ENCODE measurements at places on chromosomes 2 and 18. TPM values are rescaled to one million over a fixed set of nuclear protein-coding genes. Genes with fewer than 3 reads are reported as not detected.

VIL1 gene
- total RNA-seq, result not detected

TANC1 gene
- total RNA-seq, result 14.3 TPM

KCNS3 gene
- 6.6 TPM for total RNA-seq

MTIF2 gene
- total RNA-seq, result 22.0 TPM

GAD1 gene
- 0.35 TPM for total RNA-seq

SP140 gene
- total RNA-seq, result 0.22 TPM

AQP12B gene
- total RNA-seq, result not detected

CRACDL gene
- 1.6 TPM for total RNA-seq

MAB21L4 gene
- total RNA-seq, result not detected

LOXHD1 gene
- total RNA-seq, result 1.3 TPM

DNA sequence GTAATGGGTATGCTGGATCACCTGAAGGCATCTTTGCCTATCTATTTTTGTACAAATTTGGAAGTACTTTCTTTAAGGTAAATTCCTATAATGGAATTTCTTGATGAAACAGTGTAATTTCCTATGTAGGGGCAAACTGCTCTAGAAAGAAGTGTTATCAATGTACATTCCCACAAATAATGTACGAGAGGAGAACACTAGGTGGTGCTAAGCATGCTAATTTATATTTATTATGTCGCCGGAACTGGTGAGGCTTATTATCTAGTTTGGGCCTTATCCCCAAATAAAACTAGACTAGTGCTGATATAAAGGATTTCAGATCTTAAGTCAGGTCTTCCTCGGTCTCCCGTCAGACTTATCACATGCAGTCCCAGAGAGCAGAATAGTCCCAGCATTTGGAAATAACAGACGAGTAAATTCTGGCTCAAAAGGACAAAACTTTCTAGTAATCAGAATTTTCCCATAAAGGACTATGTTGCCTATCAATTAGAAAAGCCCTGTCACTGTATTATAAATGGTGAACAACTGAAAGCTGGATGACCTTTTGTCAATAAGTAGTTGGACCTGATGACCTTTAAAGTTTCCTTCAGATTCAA is 86.9 kb upstream of the RBBP8 start:
- H3K36me3 ChIP-seq, result no peaks in the 10 kb centered on the region
- no peak overlapping the region for H3K27ac ChIP-seq
- no peaks in the 10 kb centered on the region for H3K4me1 ChIP-seq
- peak; percentile 34 for DNase-seq
- no peaks in the 10 kb centered on the region for H3K27me3 ChIP-seq
- H3K4me3 ChIP-seq, result no peak overlapping the region

DNA sequence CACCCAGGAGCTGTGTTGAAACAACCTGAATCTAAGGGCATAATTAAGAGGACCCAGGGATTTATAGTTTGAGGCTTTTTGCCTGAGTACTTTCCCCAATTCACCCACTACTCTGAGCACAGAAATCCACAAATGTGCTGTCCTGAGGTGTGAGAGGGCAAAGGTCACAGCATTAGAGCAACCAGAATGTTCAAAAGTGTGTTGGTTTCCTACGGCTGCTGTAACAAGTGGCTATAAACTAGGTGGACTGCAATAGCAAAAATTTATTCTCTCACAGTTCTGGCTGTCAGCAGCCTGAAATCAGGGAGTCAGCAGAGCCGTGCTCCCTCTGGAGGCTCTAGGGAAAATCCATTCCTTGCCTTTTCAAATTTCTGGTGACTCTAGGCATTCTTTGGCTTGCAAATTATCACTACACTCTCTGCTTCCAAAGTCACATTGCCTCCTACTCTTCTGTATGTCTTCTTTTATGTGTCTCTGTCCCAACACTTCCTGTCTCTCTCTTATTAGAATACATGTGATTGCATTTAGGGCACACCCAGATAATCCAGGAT is 91.4 kb upstream of the TACR1 start:
- H3K4me1 ChIP-seq, result no peaks in the 10 kb centered on the region
- H3K4me3 ChIP-seq, result no peak overlapping the region
- no peak for DNase-seq
- H3K36me3 ChIP-seq, result no peaks in the 10 kb centered on the region
- H3K27ac ChIP-seq, result no peak overlapping the region

- H3K27ac ChIP-seq, result no peak overlapping the region
- H3K27me3 ChIP-seq, result no peaks in the 10 kb centered on the region
- H3K4me3 ChIP-seq, result no peak overlapping the region
- H3K36me3 ChIP-seq, result peaks cover 4% of the 10 kb centered on the region
- DNase-seq, result no peak
These were observed 334.9 kb upstream of the THUMPD2 start for GRCh38 chr2:40113997-40114396.

DNA sequence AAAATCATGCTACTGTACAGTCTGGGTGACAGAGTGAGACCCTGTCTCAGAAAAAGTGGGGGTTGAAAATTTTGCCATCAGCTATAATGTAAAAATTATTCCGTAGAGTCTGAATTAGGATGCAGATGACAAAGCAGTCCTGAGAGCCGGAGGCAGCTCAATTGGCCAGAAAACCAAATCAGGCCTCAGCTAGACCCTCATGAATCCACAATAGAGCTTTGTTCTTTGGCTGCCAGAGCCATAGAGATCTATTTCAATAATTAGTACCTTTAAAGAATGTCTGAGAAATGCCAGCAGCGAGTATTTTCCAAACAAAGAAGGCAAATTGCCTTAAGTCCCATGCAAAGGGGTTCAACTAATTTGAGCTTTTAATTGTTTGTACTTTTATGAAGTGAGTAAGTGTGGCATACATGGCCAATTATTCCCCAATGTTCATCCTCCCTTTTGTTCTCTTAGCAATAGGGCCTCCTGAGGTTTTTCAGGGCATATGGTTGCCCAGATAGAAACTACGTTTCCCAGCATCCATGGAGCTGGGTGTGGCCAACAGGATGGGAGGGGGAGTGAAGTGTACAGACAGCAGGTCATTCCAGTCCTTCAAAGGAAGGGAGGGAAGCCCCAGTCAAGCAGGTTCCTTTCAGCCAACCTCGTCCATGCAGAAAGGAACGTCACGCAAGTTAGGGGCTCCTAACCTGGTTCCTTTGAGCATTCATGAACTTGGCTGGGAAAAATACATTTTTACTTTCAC is 211.3 kb upstream of the APCDD1 start:
- H3K27me3 ChIP-seq, result peaks cover 2% of the 10 kb centered on the region
- DNase-seq, result no peak
- no peak overlapping the region for H3K27ac ChIP-seq
- no peaks in the 10 kb centered on the region for H3K36me3 ChIP-seq
- no peak overlapping the region for H3K4me3 ChIP-seq

GRCh38 chr2:31274401-31275075 is 40.6 kb downstream of the EHD3 start:
- H3K36me3 ChIP-seq, result no peaks in the 10 kb centered on the region
- DNase-seq, result peak; percentile 22
- H3K27me3 ChIP-seq, result no peaks in the 10 kb centered on the region
- no peak overlapping the region for H3K4me3 ChIP-seq
- H3K4me1 ChIP-seq, result peaks cover 6% of the 10 kb centered on the region
- H3K27ac ChIP-seq, result no peak overlapping the region

DNA sequence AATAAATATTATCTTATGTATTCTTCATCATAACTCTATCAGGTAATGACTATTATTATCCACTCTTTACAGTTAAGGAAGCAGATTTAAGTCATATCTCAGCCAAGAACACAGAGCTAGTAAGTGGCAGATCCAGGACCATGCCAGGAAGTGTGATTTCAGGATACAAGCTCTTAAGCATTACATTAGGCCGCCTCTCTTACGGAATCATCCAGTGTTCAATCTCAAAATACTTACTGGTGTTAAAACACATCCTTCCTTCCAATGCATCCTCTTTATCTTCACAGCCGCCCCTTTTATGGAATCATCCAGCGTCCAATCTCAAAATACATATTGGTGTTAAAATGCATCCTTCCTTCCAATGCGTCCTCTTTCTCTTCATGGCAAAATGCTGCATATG is 14.7 kb upstream of the RGPD4 start:
- H3K27ac ChIP-seq, result no peak overlapping the region
- peaks cover 11% of the 10 kb centered on the region for H3K4me1 ChIP-seq
- no peak for DNase-seq
- H3K4me3 ChIP-seq, result no peak overlapping the region

- H3K4me1 ChIP-seq, result peaks cover 4% of the 10 kb centered on the region
- H3K36me3 ChIP-seq, result no peaks in the 10 kb centered on the region
- no peak overlapping the region for H3K4me3 ChIP-seq
- H3K27ac ChIP-seq, result no peak overlapping the region
These were observed 224.8 kb downstream of the NUP35 start for GRCh38 chr2:183349091-183349490.

GRCh38 chr2:122032264-122032645 is 276.8 kb downstream of the TSN start:
- H3K36me3 ChIP-seq, result no peaks in the 10 kb centered on the region
- DNase-seq, result no peak
- H3K4me3 ChIP-seq, result no peak overlapping the region
- H3K27ac ChIP-seq, result no peak overlapping the region
- no peaks in the 10 kb centered on the region for H3K4me1 ChIP-seq

GRCh38 chr2:151695778-151696177 is 38.5 kb downstream of the NEB start:
- no peak overlapping the region for H3K27ac ChIP-seq
- no peak overlapping the region for H3K4me3 ChIP-seq

GRCh38 chr2:128416806-128417205 is 98.1 kb upstream of the HS6ST1 start:
- H3K36me3 ChIP-seq, result no peaks in the 10 kb centered on the region
- no peaks in the 10 kb centered on the region for H3K4me1 ChIP-seq
- H3K27ac ChIP-seq, result no peak overlapping the region
- no peak overlapping the region for H3K4me3 ChIP-seq

GRCh38 chr2:71923887-71924533 is 223.7 kb downstream of the CYP26B1 start:
- no peaks in the 10 kb centered on the region for H3K27me3 ChIP-seq
- no peak overlapping the region for H3K27ac ChIP-seq
- H3K4me1 ChIP-seq, result peaks cover 3% of the 10 kb centered on the region
- no peak overlapping the region for H3K4me3 ChIP-seq

DNA sequence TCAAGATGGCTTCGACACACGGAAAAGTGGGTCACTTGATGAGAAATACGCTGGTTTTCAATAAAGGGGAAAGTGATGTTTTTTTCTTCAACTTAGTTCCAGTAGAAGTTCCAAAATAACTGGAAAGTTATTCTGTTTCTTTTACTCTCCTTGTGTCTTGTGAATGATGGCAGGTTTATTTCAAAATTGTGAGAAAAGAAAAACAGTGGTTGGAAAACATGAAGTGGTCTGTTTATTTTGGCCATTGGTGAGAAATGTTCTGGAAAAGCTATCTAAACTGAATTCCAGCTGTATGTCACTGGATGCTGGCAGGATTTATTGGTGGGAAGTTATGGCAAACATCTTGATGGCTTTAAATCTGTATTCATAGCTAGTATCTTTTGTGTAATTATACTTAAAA is 484.1 kb downstream of the DCC start:
- no peaks in the 10 kb centered on the region for H3K27me3 ChIP-seq
- H3K4me1 ChIP-seq, result no peaks in the 10 kb centered on the region
- peak; percentile 53 for DNase-seq

DNA sequence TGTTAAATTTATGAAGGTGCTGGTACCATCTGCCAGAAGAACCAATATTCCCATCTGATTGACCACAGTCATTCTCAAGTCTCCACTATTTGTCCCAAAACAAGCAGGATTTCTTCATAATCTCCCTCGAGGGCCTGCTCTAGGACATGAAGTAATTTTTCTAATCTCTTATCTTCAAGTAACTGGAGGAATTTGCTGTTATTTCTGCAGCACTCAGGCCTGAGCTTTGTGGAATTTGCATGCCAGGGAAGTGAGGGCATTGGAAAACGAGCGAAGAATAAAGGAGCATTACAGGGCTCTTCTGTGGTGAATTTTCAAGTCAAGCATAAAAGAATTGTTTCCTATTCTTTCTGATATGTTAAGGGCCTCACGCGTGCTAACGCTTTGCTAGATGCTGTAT is 161.2 kb upstream of the EPAS1 start:
- no peaks in the 10 kb centered on the region for H3K27me3 ChIP-seq
- peaks cover 14% of the 10 kb centered on the region for H3K4me1 ChIP-seq
- H3K27ac ChIP-seq, result no peak overlapping the region
- H3K36me3 ChIP-seq, result no peaks in the 10 kb centered on the region

DNA sequence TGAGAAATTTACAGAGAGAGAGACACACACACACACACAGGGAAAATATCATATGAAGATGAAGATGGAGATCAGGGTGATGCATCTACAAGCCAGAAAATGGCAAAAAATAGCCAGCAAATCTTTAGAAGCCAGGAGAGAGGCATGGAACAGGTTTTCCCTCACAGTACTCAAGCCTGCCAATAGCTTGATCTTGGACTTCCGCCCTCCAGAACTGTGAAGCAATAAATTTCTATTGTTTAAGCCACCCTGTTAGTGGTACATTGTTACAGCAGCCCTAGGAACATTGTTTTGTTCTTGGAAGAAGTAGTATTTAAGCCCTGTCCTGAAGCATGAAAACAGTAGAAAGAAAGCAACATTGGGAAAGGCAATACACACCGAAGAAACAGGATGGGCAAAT is 292.0 kb upstream of the LRP1B start:
- H3K27ac ChIP-seq, result no peak overlapping the region
- H3K4me3 ChIP-seq, result no peak overlapping the region
- DNase-seq, result no peak
- no peaks in the 10 kb centered on the region for H3K27me3 ChIP-seq
- no peaks in the 10 kb centered on the region for H3K4me1 ChIP-seq

DNA sequence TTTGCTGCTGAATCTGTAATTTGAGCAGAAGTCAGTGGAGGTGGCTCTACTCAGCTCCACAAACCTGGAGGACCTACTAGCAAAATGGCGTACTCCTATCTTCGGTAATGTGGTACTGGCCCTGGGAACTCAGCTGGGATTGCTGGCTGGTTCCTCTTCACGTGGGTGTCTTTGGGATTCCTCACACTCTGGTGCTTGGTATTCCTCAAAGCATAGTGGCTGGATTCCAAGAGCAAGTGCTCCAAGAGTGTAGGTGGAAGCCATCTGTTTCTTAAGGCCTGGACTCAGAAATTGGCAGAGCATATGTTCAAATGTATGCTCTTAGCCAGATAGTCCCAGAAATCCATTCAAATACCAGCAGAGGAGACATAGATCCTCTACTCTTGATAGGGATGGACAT is 281.9 kb upstream of the CDH7 start:
- H3K4me3 ChIP-seq, result no peak overlapping the region
- DNase-seq, result peak; percentile 40
- no peak overlapping the region for H3K27ac ChIP-seq
- H3K27me3 ChIP-seq, result no peaks in the 10 kb centered on the region
- H3K36me3 ChIP-seq, result no peaks in the 10 kb centered on the region

- H3K27me3 ChIP-seq, result no peaks in the 10 kb centered on the region
- H3K4me3 ChIP-seq, result no peak overlapping the region
- no peak for DNase-seq
- peaks cover 14% of the 10 kb centered on the region for H3K4me1 ChIP-seq
- H3K27ac ChIP-seq, result no peak overlapping the region
These were observed 29.4 kb upstream of the TSPYL6 start for GRCh38 chr2:54285451-54285850.

- no peak overlapping the region for H3K27ac ChIP-seq
- no peaks in the 10 kb centered on the region for H3K36me3 ChIP-seq
- no peak overlapping the region for H3K4me3 ChIP-seq
- H3K4me1 ChIP-seq, result no peaks in the 10 kb centered on the region
- DNase-seq, result no peak
These were observed 29.2 kb downstream of the PARD3B start for GRCh38 chr2:204574486-204574885.

Measured in muscle of leg (tissue), 16 donors.